ENCODE measurements at places on chromosomes 11 and 22. TPM values are rescaled to one million over a fixed set of nuclear protein-coding genes. Genes with fewer than 3 reads are reported as not detected.

The DNAJC24 gene
- 34.7 TPM for total RNA-seq

The C11orf52 gene
- total RNA-seq = not detected

DNA sequence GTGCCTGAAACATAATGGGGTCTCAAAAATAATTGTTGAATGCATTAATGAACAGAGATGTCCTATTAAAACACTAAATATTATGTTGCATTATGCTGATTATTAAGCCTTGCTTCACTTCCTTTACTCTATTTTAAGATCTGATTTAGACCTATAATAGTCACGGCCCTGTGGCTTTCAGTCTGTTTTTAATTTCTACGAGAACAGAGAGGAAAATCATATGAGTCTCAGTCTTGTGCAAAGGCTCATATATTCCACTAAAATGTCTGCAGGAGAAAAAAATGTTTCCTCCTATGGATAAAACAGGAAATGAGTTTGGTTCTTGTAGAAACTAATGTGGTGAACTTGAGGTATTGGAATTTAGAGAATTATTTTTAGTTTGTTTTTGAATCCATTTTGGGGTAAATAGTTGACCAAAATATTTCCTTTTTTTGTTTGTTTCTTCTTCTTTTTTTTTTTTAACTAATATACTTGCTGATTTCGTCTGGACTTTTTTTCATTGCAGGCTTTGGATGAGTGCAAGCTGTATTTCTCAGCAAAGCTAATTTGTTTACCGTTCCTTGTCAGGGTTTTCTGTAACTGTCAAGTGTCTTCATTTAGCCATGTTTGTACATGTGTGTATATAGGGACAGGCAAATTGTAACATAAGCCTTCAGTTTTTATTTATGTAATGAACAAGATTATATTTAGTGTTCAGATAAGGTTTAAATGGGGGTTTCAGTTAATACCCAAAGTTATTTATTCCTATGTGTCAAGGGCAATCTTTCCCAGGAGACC, 139.1 kb upstream of the DDI1 start:
- DNase-seq = no peak

The ARL2 gene
- 37.0 TPM for total RNA-seq

- DNase-seq = no peak
Observed at GRCh38 chr11:120074076-120074475, 63.8 kb downstream of the TRIM29 start.

- DNase-seq = no peak
Observed at GRCh38 chr11:28049338-28050216, 58.4 kb downstream of the KIF18A start.

GRCh38 chr22:22045571-22046335, 63.2 kb upstream of the TOP3B start:
- DNase-seq = no peak

- no peak for DNase-seq
Observed at GRCh38 chr11:17547932-17548331, 873 bp downstream of the OTOG start.
